ENCODE measurements at places on chromosomes 12 and 14.

DNA sequence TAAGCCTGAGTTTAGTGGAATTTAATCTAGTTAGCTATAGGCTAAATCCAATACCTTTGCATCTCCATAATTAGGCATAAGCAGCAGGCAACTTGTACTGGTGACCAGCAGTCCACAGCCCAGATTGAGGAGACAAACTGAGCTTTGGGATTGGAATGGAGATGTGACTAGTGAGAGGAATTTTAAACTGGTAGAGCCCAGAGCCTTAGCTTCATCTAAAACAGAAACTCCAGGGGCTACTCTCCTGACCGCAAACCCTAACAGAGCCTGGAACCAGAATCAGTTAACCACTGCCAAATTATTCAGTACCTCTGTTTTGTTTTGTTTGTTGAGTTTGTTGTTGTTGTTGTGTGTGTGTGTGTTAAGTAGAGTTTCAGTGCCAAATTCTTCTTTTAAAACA, 53.2 kb downstream of the TSPAN19 start:
- DNase-seq = no peak

GRCh38 chr12:58433959-58434358, 486.3 kb downstream of the LRIG3 start:
- DNase-seq = no peak

DNA sequence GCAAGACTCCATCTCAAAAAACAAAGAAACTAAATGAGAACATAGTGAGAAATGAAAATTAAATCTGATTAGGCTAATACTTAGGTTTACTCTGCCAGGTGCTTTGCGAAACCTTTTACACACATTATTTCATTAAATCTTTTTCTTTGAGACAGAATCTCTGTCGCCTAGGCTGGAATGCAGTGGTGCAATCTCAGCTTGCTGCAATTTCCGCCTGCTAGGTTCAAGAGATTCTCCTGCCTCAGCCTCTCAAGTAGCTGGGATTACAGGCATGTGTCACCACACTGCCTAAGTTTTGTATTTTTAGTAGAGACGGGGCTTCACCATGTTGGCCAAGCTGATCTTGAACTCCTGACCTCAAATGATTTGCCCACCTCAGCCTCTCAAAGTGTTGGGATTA, 21.9 kb upstream of the EEA1 start:
- no peak for DNase-seq

DNA sequence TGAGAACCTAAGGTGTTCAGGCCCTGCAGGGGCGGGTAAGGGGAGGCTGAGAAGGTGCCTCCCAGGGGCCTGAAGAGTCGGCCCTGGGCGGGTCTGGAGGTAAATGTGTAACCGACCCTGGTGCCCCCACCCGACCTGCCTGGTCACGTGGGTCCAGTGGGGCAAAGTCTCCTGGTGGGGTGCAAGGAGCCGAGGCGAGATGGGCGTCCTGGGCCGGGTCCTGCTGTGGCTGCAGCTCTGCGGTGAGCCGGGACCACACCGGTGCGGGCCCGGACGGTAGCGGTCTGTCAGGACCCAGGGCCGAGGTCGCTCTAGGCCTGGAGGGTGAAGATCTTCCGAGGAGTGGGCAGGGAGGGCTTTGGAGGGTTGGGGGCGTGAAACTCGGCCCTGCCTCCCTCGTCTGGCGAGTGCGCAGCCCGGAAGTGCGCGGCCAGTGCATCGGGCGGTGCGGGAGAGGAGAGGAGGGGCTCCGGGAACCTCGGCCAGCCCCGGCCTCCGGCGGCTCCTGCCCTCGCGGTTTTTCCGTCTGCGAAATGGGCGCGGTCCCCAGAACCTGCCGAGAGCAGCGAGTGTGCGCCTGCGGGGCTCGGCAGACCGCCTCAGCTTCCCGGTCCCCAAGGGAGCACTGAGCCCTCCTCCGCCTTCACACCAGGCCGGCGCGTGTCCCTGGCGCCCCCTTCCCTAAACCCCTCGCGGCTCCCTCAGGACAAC, at the start of gene AMN:
Gene AMN, plus strand, starts transcription at position 174 of the 711 bp plus-strand sequence. Its CDS starts 26 bp downstream, at position 200.
- no peak for DNase-seq

DNA sequence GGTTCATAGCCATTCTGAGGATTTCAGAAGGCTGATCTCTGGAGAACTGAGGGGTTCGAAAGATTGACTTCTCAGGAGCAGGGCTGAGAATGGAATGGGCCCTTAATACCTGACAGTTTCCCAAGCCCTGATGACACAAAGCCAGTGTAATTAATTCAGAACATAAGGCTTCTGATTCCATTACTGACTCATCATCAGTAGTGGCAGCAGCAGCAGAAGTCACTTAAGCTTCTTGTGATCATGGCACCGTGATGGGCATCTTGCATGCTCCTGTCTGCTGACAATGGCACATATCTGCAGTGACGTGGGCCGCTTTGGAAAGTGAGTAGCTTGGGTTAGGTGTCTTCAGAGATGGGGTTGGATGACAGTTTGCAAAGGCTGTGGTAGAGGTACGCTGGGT, 38.2 kb upstream of the GSG1 start:
- DNase-seq = no peak

DNA sequence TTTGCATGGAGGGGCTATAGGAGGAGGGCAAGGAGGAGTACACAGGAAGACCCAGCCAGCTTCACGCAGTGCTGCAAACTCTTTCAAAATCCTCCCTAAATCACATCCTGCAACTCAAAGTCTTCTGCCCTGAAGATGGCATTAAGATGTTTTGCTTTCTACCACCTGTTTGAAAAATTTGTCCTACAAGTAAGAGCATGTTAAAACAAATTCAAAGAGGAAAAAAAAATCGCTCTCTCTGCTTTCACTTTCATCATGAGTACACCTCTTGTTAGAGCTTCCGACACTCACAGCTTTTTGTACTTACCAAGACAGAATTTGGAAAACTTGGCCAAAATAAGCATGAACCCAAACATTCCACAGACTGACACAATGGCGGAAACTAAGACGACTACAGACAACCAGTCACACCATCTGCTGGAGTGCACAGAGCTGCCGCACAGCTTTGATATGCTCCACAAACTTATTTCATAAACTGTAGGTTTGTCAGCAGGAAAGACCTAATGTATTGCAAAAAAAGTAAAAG, 21.3 kb downstream of the GCH1 start:
- no peak for DNase-seq

GRCh38 chr12:52014567-52015530, 8.1 kb downstream of the TAMALIN start:
- no peak for DNase-seq

DNA sequence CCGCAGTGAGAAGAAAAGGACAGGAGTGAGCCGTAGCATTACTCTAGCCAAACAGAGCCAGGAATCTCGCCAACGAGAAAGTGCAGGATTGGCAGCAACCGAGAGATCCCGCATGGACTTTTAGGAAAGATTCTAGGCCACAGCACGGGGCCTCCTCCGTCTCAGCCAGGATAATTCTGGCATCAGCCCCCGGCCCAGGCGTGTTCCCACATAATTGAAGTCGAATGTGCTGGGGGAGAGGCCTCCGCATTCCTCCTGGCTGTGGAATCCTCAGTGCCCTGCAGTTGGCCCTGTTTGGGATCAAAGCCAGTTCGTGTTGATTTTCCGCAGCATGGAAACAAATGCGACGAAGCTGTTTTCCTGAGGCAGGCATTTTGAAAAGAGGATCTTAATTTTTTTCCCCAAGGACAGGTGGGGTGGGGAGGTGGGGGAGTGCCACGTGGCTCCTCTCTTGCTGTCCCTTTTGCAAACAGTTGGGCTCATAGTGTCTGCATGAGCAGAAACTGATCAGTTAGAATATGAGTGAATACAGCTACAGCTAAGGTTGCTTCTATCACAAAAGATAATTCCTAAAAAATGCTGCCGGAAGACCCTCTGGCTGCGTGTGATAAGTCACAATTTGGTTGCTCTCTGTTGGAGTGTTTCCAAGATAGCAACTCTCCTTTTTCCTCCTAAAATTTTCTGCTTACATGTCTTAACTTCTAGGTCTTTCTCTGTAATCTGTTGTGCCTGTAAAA, 37.3 kb upstream of the ATXN2 start:
- no peak for DNase-seq

DNA sequence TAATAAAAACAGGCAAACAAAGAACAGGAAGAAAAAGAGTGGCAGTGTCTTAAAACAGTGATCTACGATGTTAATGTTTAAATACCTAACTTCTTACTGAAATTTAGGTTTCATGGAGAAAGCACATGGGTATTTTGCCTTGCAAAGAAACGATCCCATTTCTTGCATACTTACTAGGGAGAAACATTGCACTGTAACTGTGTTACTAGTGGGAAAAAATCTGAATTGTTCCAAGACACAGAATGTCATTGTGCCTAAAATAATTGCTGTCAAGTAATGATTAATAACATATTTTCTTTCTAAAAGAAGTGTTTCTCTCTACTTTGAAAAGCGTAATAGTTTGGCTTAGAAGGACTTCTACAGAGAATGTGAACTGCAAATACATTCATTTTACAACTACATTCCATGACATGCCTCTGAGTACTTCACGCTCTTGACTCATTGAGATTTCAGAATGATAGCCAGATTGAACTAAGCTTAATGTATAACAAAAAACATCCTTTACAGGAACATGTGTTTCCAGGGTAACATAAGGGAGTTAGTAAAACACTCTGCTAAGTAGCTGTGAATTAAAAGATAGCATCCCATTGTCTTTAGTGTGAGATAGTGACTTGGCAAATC, 256.2 kb upstream of the CPNE8 start:
- no peak for DNase-seq

DNA sequence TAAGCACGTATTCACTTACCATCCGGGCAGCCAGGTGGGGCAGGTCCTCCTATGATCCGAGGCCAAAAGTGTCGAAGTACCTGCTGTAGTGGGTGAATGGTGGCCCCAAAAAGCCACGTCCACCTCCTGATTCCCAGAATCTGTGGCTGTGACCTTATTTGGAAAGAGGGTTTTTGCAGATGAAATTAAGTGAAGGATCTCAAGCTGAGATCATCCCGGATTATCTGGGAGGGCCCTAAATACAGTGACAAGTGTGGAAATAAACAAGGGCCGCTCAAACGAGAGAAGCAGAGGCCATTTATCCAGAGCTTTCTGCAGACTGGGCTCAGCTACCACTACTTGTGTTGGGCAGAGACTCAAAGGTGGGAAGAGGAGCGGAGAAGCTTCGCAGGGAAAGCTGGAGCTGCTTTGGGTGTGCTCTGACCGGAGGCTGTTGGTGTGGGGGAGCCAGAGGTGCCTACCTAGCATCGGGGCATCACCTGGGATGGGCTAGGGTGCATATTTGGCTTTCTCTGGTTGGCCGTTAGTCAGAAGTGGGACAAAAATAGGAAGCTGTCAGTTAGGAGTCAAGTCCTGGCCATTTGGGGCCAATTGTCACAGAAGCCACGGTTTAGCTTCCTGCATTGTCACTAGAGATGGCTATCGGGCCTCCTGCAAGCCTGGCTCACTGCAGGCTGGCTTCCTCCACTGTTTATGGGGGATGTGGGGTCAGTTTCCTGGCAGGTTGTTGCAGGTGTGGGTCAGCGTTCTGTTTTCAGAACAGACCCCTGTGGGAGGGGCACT, 27.8 kb upstream of the DLK1 start:
- no peak for DNase-seq

DNA sequence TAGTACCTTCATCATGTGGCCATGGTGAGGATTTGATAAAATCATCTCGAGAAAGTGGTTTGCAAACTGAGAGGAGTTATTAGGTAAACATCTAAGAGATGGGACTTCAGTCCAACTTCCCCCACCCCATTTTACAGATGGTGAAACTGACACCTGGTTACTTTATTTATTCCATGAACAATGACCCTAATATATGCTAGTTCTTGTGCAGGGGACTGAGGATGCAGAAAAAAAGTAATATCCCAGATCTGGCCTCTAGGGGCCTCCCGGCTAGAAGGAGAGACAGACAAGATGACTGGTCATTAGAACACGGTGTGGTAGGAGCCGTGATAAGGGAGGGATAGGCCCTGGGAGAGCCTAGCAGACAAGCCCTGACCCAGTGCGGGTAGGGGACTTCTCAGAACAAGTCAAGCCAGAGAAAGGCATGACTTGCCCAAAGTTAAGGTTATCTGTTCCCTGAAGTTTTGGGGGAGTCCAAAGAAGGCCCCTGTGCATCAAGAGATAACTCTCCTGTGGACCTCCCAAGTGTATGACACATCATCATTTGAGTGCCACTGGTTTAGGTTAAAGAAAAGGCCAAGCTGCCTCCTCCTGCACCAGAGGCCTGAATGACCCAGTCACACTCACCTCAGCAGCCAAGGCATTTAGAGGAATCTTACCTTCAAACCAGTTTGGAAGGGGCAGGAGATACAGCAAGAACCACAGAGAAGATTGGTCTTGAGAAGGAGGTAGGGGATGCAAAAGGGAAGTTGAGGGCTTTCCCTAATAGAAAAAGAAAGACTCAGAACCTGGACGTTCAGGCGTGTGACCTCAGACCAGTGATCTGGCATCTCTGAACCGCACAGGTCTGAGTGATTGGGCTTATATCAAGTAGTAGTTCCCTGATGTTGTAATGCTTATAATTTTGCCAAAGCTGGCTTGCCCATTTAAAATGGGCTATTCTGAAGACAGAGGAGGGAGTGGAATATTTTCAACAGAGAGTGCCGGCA, 1.6 kb downstream of the CMKLR1 start:
- DNase-seq = no peak
